ENCODE measurements at places on chromosomes 5 and 9.

DNA sequence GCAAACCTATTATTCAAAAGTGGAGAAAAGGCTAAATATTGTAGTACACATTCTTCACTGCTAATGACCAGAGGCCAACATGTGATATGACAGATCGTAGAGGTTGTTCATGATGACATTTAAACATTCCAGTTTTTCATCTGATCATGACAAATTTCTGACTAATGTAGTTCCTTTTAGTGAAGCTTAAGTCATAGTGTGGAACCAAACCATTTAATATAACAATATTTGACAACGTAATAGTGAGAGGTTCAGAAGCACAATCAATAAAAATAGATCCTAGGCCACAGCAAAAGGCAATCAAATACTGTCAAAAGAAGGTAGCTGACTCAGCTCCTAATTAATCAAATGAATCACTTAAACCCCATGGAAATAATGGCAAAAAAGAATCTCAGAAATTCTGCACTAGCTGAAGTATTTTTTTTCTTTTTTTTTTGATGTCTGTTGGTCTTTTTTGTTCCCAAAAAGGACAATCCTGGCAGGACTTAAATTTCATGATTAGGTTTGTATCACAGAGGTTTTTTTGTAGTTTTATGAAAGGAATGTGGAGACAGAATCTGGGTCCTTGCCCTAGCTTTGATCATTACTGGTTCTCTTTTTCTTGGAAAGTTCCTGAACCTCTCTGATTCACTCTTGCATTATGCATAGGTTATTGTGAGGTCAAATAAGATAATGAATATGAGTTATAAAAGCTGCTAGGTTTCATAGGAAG lies 795.0 kb downstream of the DTWD2 start:
- DNase-seq: no peak

DNA sequence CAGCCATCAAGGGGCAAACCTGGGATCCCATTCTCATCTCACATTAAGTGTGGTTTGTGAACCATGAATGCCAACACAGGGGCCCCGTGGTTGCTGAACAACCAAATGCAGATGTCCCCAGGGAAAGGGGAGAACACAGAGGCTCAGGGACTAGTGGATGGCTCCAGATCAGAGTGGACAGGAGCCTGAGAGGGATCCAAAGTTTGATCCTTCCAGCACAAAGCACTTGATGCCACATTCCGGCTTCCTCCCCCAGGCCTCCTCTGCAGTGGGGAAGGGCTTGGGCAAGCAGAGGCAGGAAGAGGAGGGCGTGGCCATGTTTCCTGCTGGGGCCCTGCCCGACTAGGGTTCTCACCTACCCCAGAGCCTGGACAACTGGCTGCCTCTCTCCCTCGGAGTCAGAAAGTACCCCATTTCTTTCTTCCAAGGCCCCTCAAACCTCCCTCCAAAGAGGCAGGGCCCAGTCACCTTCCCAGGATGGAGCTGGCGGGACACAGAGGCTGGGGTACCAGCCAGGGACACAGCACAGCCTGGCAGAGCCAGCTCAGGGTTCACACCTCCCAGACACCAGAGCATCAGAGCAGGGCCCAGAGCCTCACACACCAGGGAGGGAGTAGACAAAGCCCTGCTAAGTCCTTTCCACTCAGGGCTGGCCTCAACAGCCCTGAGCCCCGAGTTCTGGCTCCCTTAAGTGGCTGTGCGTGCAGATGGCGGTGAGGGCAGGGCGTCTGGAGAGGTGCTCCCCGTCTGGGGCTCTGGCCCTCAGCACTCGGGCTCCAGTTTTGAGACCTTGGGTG lies 4.3 kb upstream of the RNF44 start:
- no peak for DNase-seq

DNA sequence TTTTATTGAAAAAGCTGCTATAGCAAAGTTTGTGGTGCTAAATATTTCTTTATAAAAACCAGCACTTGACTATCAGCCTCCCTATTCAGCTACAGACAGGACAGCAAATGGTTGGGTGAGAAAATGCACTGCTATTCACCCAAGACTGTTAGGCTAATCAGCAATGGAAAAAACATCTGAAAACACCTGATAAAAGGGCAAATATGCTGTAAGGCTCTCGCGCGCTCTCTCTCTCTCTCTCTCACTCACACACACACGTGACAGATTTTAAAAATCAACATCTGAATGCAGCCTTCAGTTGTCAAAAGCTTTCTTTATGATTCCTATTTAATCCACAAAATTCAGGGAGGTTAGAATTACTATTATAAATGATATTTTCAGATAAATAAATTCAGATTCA lies 80.2 kb downstream of the HTR4 start:
- no peak for DNase-seq

GRCh38 chr9:122065923-122066629 lies 27.0 kb downstream of the TTLL11 start:
- DNase-seq: no peak

- DNase-seq: no peak
Observed at GRCh38 chr9:18675332-18675731, 201.4 kb downstream of the ADAMTSL1 start.

GRCh38 chr5:154095904-154096303 lies 57.1 kb downstream of the MFAP3 start:
- no peak for DNase-seq

Data from cerebellum (tissue), 4 donors.